IMR-90 (cell line): ENCODE measurements at places on chromosomes 11 and 22. TPM values are rescaled to one million over a fixed set of nuclear protein-coding genes. Genes with fewer than 3 reads are reported as not detected.

The TESMIN gene
- total RNA-seq, result 0.56 and 0.90 TPM in 2 replicates

The PCF11 gene
- 26.7 and 34.2 TPM in 2 replicates for total RNA-seq

The EMID1 gene
- total RNA-seq, result 0.28 and 0.54 TPM in 2 replicates

The PANX2 gene
- total RNA-seq, result under 0.01 and 0.18 TPM in 2 replicates

The VWCE gene
- under 0.01 and 0.28 TPM in 2 replicates for total RNA-seq
